ENCODE measurements at places on chromosomes 5 and 9.

GRCh38 chr5:38259062-38259808 lies 876 bp downstream of the EGFLAM start:
- DNase-seq: no peak

- no peak for DNase-seq
Observed at GRCh38 chr9:136560586-136560985, 14.7 kb upstream of the NOTCH1 start.

GRCh38 chr9:76658510-76659231 lies 105.6 kb upstream of the PCA3 start:
- DNase-seq: no peak

DNA sequence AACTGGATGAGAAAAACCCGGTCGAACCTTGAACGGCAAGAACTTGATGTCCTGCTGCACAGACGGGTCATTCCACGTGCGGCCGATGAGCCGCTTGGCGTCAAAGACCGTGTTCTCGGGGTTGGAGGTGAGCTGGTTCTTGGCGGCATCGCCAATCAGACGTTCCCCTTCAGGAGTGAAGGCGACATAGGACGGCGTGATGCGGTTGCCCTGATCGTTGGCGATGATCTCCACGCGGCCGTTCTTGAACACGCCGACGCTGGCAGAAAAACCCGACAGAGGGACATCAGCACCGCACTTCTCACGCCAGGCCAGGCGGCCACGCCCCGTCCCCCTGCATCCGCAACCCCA lies 519 bp downstream of the HSPA5 start:
- DNase-seq: no peak

DNA sequence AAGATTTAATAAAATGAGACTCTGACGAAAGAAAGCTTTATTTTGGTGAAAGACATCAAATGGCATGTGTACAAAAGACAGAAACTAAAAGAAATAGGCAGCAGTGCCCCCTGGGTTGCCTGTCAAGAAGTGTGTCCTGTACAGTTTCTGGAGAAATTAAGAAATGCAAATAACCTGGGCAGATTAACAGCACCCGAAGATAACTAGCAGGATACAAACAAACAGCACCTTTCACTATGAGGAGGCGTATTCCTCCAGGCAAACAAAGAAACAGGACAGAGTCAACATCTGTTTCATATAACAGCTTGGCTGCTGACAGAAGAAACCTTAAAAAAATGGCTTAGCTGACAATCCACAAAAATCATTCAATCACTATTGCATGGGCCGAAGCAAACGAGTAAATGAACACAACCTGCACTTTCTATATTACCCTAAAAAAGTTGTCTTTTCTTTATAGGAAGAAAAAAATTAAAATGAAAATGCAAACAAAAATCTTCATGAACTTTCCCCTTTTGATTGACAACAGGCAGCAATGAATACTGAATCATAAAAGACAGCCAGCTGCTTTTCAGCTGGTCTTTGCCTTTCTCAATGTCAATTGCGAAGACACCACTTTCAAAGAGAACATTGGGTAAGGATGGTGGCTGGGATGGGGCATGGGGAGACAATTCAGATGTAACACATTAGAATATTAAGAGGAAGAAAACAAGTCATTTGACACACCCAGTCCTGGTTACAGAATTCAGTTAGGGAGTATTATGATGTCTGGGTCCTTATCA lies 162.1 kb downstream of the ARL15 start:
- DNase-seq: peak; percentile 19

GRCh38 chr5:116554764-116555163 lies 19.9 kb downstream of the SEMA6A start:
- DNase-seq: no peak

- DNase-seq: no peak
Observed at GRCh38 chr5:53713978-53714666, 153.7 kb downstream of the NDUFS4 start.

DNA sequence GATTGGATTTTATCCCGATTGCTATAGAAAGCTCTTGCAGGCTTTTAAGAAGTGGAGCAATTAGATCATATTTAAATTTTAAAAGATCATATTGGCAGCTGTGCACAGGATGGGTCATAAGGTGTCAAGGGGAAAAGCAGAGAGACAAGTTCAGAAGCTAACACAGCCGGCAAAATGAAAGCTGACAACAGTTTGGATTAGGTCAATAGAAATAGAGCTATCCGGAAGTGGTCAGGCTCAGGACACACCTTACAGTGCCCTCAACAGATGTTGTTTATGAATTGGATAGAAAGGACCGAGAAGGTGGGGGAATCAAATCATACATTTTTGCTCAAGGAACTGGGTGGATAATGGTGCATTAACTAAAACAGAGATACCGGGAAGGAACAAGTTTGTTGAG lies 46.3 kb upstream of the MARCHF11 start:
- DNase-seq: no peak

- DNase-seq: no peak
Observed at GRCh38 chr9:132016456-132016855, 63.2 kb downstream of the MED27 start.

GRCh38 chr5:158226496-158226895 lies 367.6 kb upstream of the CLINT1 start:
- no peak for DNase-seq

- DNase-seq: no peak
Observed at GRCh38 chr5:152364172-152364571, 40.9 kb downstream of the NMUR2 start.

GRCh38 chr9:38374847-38375571 lies 17.5 kb upstream of the ALDH1B1 start:
- no peak for DNase-seq

DNA sequence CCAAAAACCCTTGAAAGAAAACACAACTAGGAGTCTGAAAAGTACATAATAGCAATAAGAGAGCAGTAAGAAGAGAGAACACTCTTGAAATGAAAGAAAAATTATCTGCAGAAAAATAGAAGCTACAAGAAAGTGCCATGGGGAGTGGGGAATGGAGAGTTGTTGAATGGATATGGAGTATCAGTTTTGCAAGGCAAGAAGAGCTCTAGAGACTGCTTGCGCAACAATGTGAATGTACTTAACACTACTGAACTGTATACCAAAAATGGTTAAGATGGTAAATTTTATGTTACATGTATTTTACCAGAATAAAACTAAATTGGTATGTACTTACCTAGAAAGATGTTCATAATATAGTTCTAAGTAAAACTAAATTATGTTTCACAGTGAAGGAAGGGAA lies 54.8 kb upstream of the RASGRF2 start:
- no peak for DNase-seq

DNA sequence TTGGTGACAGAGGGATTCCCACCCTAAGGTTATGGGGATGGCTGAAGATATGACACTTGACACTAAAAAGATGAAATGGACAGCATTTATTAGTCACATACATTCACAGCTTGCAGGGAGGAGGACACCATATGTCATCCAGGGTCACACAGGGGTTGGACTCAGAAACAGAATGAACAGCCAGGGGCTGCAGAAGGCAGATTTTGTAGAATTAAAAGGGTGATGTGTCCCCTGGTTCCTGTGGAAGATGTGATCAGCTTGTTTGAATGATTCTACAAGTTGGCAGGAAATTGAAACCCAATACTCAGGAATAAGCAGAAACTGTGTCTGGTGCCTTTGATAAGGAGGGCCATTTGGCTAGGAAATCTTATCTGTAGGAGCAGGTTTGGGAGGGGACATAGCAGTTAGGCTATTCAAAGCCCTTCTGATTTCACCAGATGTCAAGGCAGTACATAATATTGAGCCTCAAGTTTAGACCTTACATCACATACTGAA lies 102.3 kb upstream of the GRIN3A start:
- DNase-seq: no peak

DNA sequence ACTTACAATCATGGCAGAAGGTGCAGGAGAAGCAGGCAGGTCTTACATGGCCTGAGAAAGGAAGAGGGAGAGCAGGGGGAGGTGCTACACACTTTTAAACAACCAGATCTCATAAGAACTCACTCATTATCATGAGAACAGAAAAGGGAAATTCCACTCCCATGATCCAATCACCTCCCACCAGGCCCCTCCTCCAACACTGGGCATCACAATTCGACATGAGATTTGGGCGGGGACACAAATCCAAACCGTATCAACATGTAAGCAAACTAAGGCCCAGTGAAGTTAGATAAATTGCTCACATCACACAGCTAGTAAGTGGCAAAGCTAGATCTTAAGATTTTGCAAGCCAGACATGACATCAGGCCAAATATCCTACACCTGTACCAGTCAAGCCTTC lies 48.3 kb upstream of the RIC1 start:
- no peak for DNase-seq

GRCh38 chr5:100690036-100690560 lies 154.9 kb downstream of the FAM174A start:
- DNase-seq: no peak

GRCh38 chr9:94287877-94288513 lies 28.9 kb downstream of the ZNF169 start:
- no peak for DNase-seq

DNA sequence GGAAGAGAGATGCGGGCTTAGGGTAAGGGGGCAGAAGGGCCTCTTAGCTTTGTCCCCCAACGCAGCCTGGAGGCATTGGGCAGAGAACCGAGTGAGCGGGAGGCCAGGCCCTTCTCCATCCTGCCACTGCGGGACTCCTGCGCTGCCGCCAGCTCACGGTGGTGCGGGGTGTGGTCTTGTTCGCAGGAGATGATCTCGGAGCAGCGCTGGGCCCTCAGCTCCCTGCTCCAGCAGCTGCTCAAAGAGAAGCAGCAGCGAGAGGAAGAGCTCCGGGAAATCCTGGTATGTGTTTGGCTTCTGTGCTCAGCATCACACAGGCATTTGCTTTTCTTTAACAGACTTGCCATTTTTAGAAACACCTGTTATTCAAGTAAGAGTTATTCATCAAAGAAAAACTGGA lies 41.3 kb downstream of the LRSAM1 start:
- DNase-seq: no peak

DNA sequence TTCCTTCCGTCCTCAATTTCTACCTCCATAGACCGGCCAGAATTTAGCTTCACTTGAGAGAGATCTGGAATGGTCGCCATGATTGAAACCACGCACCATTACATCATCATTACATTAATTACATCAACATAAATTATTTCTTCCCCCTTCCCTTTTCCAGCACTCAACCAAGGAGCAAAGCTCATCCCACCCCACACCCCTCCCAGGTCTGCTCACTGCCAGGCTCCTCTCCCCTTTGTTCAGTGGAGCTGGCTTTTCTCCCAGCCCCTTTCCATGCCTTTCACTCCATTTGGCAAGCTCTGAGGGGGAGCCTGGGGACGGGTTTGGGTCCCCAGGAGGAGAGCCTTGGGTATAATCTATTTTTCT lies 8.4 kb downstream of the RACK1 start:
- DNase-seq: no peak

DNA sequence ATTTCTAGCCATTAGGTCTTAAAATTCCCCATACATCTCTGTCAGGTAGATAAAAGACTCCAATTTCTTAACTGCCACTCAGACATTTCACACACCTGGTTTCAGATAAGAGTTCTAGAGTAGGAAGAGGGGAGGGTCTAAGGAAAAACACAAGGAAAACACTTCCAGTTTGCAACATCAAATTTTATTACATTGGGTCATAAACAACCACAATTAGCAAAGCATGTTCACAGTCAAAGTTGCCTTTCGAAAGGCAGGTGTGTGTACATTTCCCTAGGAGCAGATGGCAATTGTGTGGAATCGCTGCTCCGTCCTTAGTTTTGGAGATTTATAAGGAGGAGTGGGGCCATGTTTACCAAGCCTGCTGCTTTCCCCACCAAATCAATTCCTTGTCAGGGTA lies 120.8 kb downstream of the DMRT2 start:
- DNase-seq: no peak

DNA sequence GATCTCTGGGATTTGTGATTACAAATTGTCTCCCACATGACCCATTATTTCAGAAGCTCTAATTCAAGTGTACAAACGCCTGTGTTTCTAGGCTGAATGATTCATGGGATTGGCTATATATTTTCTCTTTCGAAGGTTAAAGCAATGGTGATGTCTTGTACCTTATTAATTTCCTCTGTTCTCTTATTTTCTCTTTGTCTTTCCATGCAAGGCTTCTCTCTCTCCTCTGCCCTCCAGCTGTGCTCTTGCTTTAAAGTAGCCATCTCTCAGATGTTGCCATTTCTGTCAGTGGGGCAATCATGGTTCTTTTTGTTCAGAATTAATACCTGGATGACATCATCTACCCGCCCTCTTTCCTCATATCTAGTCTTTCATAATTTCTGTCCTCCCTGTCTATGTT lies 184.3 kb upstream of the ATP10B start:
- no peak for DNase-seq

- DNase-seq: no peak
Observed at GRCh38 chr5:5266297-5266696, 126.2 kb downstream of the ADAMTS16 start.

- no peak for DNase-seq
Observed at GRCh38 chr5:124342027-124342471, 404.4 kb downstream of the ZNF608 start.

- no peak for DNase-seq
Observed at GRCh38 chr5:157187046-157187754, 6.6 kb downstream of the ITK start.

GRCh38 chr5:173493846-173494245 lies 122.6 kb downstream of the BOD1 start:
- DNase-seq: no peak

DNA sequence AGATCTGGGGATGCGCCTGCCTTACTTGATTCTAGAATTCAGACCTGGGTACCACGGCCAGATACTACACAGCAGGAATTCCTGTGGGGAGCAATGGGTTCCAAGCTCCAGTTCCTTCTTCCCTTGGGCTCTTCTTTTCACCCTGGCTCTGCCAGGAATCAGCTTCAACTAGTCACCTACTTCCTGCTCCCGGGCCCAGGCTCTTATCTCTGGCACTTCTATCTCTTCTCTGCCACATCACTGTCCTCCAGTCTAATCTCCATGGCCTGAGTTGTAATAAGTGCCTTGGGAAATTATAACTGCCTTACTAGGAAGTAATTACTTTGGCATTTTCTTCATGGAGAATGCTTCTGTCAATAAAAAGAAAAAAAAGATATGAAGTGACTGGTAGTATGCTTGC lies 26.2 kb upstream of the SERINC5 start:
- no peak for DNase-seq

DNA sequence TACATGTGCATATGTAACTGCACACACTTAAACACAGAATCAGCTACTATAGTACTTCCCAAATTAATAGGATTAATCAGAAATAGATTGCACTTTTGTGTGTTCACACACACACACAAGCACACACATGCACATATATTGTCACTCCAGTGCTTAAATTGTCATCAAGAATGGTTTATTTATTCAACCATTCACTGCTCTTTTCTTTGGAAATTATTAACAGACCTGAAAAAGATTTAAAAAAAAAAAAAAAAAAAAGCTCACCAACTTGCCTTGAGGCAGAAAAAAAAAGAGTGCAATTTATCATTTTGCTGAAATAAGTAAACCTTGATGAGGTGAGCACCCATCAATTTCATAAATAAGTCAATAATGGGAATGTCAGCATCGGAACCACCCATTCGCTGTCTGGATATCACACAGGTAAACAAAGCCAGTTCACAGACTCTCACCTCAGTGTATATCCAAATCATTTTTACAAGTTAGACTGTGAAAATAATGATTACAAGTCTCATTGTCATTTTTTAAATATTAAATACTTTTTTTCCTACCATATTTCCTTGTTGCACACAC lies 562.8 kb downstream of the BNC2 start:
- no peak for DNase-seq

All from amniotic stem cell (primary cell).